ENCODE measurements at places on chromosomes 3 and 15.

DNA sequence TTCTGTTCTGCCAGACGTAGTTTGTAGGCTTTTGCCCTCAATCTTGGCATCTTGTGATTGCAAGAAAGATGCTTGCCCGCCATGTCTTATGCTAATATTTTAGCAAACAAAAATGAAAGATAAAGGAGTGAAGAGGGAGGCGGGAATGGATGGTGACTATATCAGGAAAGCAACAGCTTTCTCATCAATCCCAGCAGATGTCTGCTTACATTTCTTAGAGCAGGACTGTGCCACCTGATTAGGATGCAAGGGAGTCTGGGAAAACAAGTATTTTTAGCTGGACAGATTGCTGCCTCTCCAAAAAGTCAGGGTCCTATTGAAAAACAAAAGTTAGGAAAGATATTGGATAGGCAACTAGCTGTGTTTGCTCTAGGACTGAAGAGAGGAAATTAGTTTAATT, 34.6 kb upstream of the DPH6 start:
- DNase-seq = no peak

- DNase-seq = no peak
These were observed 61.1 kb downstream of the ST3GAL6 start for GRCh38 chr3:98824256-98824655.

- no peak for DNase-seq
These were observed 4.3 kb upstream of the FNDC3B start for GRCh38 chr3:172034786-172035685.

DNA sequence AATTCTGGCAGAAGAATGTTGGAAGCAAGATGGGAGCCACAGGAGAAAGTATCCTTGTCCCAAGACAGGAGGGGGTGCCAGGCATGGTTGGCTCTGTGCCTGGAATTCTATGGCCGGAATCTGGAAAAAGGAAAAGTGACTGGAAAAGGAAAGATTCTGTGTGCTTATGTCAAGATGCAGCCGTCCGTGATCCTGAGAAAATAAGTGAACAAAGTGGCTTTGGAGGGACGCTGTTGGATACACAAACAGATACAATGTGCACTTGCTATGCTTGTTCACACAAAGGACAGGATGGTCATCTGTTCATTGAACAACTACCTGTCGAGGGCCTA, 28.5 kb upstream of the MUC20 start:
- no peak for DNase-seq

DNA sequence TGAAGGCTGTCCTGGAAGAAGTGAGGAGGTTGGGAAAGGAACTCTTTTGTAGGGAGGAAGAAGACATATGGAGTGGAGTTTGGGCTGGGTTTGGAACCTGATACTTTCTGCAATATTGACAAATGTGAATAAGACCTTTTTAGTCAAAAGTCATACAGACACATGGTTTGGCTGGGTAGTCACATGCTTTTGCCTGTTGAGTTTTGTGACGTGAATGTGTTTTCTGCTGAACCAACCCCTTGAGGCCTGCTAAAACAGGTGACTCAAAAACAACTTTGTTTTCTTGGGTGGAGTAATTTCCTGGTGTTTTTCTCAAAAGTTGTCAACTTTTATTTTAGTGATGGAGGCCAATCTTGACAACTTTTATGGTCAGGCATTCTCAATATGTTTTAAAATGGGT, 39.4 kb upstream of the CCR4 start:
- no peak for DNase-seq

GRCh38 chr3:184691397-184692231, 20.2 kb downstream of the MAGEF1 start:
- no peak for DNase-seq

DNA sequence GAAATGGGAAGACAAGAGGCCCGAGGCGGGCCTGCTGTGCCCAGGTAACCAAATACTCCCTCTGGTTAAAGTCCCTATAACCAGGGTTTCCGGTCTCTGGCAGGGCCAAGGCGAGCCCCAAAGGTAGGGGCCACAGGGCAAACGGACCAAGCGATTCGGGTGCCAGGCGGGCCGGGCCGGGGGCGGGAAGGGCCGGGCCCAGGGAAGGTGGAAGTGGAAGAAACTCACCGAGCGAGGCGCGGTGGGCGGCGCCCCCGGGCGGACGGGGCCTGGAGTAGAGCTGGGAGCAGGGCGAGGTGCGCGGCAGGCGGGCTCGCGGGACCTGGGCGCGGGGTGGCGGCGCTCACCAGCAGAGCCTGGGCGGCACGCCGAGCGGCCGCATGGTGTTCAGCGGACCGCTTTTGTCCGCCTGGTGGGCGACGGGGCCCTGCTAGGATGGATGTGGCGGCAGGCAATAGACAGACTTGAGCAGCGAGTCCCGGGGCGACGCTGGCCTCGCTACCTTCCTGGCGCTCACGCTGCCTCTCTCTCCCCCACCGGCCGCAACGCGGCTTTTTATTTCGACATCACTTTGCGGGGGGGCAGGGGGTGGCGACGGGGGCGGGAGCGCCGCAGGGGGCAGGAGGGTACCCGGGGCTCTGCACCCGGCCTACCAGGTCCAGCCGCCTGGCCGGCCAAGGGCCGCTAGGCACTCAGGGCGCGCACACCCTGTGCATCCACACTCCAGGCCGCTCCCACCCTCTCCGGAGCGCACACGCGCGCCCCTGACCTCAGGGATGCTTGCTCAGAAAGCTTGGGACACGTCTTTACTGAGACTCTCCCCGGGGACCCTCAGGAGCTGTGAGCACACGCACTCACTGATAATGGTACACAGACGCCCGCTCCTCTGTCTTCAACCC, at the start of gene GATA2:
Gene GATA2 (minus strand): TSS at position 531 of the 899 bp plus-strand sequence. CDS start 6,170 bp downstream, outside the sequence.
- DNase-seq = no peak

GRCh38 chr3:124656531-124656930, 73.7 kb upstream of the UMPS start:
- no peak for DNase-seq

DNA sequence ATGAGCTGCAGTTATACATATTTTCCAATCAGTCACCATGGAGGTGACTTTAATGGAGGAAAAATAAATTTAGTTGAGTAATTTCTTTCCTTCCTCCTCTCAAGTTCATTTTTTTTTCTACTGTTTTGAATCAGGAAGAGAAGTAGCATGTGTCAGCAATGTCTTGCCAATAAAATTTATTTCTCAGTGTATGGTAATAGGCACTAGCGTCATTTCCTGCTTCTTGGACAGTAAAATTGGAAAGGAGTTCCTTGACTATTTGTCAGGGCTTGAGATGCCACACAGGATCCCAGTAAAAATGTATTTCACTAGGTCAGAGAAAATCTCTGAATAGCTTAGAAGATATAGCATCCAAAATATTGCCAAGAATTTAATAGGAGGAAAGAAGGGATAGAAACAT, 605.9 kb downstream of the ROBO1 start:
- no peak for DNase-seq

- DNase-seq = no peak
These were observed 6.4 kb downstream of the PSTPIP1 start for GRCh38 chr15:77001351-77001750.

GRCh38 chr3:170278627-170279026, 56.4 kb downstream of the PRKCI start:
- no peak for DNase-seq

GRCh38 chr3:104257486-104257885, 1109.2 kb upstream of the ALCAM start:
- no peak for DNase-seq

- DNase-seq = no peak
These were observed 35.0 kb upstream of the CFAP161 start for GRCh38 chr15:81098861-81099651.

- no peak for DNase-seq
These were observed 37.9 kb upstream of the C3orf80 start for GRCh38 chr3:160187288-160187687.

DNA sequence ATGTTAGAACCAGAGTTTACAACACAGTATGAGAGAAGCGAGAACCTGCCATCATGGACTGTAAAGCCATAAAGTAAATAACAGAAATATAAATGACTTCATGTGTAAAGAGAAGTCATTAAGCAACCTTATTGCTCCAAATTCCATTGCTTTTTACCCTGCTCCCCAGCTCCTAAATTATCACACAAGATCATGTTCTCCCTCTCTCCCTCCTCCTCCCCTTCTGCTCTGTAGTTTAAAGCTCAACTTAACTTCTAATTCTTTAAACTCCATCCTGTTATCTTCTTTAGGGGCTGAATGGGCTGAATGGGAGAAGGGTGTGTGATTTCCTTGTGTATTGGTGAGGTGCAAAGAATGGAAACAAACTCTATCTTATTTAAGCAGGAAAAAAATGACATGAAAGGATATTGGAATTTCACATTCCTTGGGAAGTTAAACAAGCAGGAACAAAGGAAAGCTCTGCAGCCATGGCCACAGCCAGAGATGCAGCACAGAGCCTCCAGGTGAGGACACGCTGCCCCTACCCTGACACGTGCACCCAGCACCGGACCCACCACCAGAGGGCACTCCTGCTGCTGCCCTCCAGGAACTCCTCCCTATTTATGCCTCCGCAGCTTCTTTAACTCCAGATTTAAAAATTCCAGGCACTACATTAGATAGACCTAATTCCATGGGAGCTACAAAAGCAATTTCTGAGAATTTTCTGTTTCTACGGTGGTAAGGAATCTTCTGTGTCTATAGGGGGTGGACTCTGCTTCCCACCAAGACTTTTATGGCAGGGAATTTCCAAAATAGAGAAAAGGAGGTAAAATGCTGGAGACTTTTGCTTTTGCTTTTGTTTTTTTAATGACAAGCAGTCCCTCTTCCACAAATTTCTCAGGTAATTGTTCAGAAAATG, 76.9 kb upstream of the ABI3BP start:
- peak; percentile 35 for DNase-seq

GRCh38 chr3:170178651-170179050, 2.9 kb downstream of the PHC3 start:
- peak; percentile 42 for DNase-seq

GRCh38 chr15:51864408-51865056, 35.1 kb downstream of the TMOD3 start:
- DNase-seq = no peak

- DNase-seq = no peak
These were observed 105.6 kb downstream of the GTPBP8 start for GRCh38 chr3:113096188-113096892.

DNA sequence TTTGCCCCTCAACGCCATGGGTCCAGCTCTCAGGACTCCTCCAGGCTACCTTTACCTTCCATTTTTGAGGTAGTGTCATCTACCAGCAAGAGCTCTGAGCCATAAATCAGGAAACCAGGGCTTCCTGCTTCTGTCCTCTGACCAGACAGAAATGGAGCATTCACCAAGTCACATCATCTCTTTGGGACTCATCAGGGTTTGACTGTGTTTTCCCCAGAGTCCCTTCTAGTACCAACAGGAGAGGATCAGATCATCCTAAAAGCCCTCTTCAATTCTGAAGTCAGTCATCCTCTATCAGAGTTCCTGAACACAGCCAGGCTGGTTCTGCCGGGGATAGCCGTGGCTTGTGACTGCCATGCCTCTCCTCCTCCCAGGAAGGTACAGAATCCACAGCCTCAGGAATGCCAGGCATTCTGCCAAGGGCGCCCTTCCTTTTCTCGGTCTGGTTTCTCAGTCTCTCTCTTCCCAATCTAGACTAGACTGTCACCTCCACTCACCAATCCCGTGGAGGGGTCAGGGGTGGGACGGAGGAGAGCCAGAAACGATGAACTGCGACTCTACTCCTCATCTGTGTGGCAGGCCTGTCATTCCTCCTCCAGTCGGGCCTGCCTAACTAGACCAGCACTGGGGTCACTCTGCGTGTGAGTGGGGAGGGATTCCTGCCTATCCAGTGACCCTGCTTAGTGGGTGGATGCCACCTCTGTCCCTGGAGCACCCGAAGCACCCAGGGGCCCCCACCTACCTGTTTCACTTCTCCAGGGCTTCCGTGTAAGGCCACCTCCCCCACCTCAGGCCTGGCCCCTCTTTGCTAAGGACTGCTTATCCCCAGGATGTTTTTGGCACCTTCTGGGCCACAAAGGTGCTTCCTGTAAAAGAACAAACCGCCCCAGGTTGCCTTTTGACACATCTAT, 30.9 kb downstream of the CCNL1 start:
- DNase-seq = no peak

- DNase-seq = no peak
These were observed 485.2 kb upstream of the PROK2 start for GRCh38 chr3:72270072-72270681.

DNA sequence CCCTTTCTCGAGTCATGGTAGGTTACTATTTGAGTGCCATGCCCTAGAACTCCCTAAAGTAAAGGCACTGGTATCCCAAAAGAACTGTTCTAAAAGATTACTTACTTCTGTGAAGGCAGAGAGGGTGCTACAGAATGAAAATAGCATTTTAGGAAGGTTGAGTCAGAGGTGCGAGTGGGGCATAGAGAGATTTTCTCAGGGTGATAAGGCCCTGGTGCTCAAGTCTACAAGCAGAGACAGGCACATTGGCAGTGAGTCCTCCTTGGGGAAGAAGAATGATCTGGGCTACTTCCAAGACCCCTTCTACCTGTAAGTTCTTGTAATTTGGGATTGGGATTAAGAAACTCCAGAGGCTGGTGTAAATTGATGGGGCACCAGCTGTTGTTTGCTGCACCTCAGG, 96.7 kb downstream of the AKAP13 start:
- no peak for DNase-seq

GRCh38 chr15:72915843-72916242, 132.3 kb upstream of the ADPGK start:
- no peak for DNase-seq

Measured in GM13976 (cell line).